ENCODE measurements at places on chromosomes 3 and 15. TPM values are rescaled to one million over a fixed set of nuclear protein-coding genes. Genes with fewer than 3 reads are reported as not detected.

GRCh38 chr3:12477256-12477655 is 7.0 kb upstream of the TSEN2 start:
- no peak for DNase-seq

The SEMA6D gene
- 8.8 TPM for total RNA-seq

- DNase-seq = no peak
Measured at GRCh38 chr3:188239035-188239434, 85.1 kb downstream of the LPP start.

The VIPR1 gene
- 72.7 TPM for total RNA-seq

GRCh38 chr3:41629986-41630385 is 331.9 kb downstream of the ULK4 start:
- DNase-seq = no peak

DNA sequence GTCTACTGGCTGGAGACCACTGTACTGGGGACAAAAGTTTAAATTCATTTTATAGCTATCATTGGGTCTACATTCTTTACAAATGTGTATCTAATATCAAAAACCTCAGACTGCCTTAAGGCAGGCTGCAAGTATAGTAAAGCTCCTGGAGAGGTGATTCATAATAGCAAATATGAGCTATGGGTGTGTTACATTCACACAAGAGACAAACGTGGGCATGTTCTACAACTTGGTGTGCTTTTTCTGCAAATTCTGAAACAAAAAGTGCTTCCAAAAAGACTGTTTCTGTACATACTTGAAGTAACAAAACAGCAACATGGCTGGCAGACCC is 1101.4 kb downstream of the ROBO1 start:
- DNase-seq = no peak

DNA sequence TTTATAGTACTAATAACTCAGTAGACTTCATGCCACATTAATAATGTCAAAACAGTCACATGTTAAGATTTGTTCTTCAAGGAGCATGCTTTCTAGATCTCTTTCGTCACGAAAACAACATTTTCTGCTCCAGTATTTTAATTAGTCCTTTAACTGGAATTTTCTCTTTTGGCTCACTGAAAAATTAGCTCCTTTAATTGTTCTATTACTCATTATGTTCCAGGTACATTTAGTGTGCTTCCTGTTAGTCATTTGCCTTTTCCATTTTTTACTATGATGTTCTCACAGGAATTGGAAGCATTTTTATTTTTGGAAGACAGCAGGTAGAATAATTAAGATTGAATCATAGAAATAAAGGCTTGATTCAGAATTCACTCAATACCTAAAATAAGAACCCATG is 111.2 kb downstream of the SLC9A9 start:
- DNase-seq = no peak

GRCh38 chr3:141055536-141056445 is 4.6 kb downstream of the SPSB4 start:
- peak; percentile 37 for DNase-seq

The NME9 gene
- 0.49 TPM for total RNA-seq

GRCh38 chr15:60096157-60096556 is 92.0 kb downstream of the FOXB1 start:
- DNase-seq = no peak

DNA sequence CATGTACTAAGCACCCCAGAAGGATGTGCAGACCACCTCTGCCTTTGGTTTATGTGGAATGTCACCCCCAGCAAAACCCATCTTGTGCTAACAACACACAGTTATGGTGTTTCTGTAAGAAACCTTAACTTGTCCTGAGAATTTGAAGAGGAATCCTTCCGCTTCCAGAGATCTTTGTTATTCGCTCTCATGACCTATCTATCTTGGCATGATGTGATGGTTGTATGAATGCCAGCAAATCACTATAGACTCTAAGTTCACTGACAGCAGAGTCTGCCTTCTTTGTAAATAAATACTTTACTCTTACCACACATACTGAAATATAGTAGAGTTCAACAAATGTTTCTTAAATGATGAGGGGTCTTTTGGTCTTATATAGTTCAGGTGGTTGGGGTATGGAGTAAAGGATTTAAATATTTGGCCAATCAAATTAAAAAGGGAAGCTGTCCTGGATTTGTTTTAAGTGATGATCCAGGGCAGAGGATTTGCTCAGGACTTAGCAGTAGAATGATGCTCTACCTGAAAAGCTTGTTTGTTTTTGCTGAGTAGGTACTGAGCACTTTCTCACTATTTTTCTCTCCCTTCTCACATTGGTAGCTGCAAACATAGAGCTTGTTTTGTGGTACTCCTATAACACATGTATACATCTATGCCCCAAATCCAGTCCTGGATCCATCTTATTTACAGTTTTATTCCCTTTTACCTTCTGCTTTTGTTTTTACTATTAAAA is 27.9 kb upstream of the RTP1 start:
- DNase-seq = no peak

GRCh38 chr3:167167491-167167890 is 212.6 kb downstream of the ZBBX start:
- DNase-seq = no peak

DNA sequence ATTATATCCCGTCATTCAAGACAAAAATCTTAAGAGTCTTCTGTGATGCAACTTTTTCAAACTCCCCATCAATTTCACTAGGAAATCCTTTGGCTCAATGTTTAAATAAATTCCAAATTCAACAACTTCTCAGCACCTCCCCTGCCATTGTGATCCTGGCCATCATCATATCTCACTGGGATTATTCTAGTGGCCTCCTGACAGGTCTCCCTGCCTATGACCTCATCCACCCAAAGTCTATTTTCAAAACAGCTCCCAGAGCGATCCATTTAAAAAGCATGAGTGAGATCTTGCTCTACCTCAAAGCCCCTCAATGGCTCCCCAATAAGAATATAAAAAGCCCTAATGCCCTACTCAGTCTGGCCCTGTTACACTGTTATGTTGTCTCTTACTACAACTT is 293.2 kb downstream of the FOXP1 start:
- no peak for DNase-seq

DNA sequence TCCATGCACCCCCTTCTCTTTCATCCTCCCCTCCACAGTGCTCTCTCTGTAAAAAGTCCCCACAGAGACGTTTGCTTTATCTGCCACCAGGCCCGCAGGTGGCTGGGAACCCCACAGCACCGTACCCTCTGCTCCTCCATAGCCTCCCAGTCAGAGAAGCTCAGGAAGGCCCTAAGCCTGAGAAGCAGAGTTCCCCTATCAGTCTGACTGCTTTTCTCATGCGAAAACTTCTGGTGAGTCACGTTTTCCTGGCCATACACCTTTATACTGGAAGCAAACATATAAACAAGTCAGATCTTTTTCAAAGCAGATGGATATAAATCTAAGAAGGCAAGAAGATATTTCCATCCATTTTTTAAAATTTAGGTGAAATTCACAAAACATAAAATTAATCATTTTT is 51.5 kb upstream of the MEF2A start:
- no peak for DNase-seq

The FETUB gene
- total RNA-seq = not detected

DNA sequence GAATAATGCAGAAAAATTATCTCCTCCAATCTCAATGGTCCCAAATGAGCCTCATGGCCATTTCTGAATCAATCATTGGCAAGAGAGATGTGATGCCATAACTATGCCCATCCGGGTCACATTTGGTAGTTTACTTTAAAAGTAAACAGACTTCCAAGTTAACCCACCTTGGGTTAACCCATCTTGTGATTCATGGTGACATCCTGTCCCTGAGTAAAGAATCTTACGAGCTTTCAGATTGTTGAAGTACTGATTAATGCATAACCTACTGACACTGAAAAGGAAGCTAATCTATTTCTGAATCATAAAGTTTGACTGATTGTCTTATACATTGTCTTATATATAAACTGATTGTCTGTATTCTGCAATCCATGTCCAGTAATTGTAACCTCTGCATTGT is 467.2 kb upstream of the AGTR1 start:
- no peak for DNase-seq

GRCh38 chr3:169699536-169700050 is 36.1 kb upstream of the MECOM start:
- peak; percentile 90 for DNase-seq

The SH2D7 gene
- total RNA-seq = not detected

GRCh38 chr15:41501931-41502794 is 8.5 kb downstream of the ITPKA start:
- no peak for DNase-seq

DNA sequence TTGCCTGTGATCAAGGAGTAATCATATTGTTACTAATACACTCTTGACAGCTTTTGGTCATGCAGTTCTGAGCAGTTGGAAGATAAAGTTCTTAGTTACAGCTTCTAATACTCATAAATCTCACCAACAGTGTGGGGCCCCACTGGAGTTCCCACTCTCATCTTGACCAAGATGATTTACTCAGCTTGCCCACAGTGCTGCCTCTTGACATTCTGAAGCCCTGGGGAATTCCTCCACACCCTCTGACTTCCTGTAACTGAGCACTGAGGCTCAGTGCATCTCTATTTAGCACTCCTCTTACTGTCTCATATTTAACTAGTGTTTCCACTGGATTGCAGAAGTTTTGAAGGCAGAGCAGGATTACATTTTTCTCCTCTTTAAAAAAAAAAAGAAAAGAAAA is 1.9 kb upstream of the ARL6IP5 start:
- DNase-seq = no peak

The FANCD2OS gene
- not detected for total RNA-seq

The TMEM41A gene
- 31.9 TPM for total RNA-seq

GRCh38 chr15:74964794-74965193 is 8.2 kb upstream of the RPP25 start:
- no peak for DNase-seq

GRCh38 chr3:193710286-193711165 is 117.5 kb downstream of the OPA1 start:
- DNase-seq = no peak

- DNase-seq = no peak
Measured at GRCh38 chr3:52801839-52802238, 7.2 kb downstream of the ITIH3 start.

DNA sequence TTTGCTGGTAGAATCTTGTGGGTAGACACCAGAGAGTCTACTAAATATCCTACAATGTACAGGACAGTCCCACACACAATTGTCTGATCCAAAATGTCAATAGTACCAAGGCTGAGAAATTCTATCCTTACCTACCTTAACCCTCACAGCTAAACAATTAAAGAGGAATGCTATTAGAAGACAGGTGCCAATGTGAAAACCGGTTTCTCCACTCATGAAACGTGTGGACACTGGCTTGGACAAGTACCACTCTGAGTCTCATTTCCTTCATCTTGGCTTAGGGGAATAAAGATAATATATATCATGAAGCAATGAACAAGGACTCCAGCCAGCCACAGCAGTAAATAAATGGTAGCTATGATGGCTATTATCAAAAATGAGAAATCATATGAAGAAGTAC is 90.2 kb downstream of the RFTN1 start:
- no peak for DNase-seq

DNA sequence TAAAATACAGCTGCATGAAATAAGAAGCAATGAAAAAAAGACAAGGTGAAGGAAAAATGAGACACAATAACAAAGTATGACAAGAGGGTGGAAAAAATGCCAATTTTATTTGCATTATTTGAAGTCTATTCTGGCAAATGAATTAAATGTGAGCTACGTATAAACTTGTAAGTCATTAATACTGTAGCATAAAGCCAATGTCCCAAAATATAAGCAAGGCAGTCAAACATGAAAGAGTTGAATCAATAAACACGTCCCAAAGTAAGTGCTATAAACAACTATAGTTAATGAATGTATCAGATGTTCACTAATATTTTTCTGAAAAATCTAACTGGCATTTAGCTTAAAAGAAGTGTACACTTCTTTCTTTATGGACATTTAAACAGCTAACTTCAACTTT is 481.9 kb downstream of the ROBO1 start:
- no peak for DNase-seq

GRCh38 chr3:39415983-39416382 is 9.5 kb downstream of the RPSA start:
- no peak for DNase-seq

The AMT gene
- total RNA-seq = 29.1 TPM

DNA sequence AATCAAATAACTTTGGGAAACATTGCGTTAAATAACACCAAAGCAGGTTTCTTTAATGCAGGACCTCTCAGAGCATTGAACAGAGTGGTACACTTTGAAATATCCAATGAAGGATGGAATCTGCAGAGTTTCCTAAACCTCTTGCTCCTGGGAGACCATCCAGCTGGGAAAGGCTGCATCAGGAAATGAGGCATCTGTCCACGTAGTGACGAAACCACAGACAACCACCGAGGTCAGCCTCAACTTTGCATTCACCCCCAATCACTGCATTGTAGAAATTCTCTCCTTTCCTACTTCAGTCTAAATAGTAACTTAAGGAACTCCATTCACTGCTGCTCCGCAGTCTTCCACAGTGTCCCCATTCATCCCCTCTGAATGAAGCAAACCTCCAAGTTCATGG is 41.5 kb upstream of the CDV3 start:
- DNase-seq = no peak

DNA sequence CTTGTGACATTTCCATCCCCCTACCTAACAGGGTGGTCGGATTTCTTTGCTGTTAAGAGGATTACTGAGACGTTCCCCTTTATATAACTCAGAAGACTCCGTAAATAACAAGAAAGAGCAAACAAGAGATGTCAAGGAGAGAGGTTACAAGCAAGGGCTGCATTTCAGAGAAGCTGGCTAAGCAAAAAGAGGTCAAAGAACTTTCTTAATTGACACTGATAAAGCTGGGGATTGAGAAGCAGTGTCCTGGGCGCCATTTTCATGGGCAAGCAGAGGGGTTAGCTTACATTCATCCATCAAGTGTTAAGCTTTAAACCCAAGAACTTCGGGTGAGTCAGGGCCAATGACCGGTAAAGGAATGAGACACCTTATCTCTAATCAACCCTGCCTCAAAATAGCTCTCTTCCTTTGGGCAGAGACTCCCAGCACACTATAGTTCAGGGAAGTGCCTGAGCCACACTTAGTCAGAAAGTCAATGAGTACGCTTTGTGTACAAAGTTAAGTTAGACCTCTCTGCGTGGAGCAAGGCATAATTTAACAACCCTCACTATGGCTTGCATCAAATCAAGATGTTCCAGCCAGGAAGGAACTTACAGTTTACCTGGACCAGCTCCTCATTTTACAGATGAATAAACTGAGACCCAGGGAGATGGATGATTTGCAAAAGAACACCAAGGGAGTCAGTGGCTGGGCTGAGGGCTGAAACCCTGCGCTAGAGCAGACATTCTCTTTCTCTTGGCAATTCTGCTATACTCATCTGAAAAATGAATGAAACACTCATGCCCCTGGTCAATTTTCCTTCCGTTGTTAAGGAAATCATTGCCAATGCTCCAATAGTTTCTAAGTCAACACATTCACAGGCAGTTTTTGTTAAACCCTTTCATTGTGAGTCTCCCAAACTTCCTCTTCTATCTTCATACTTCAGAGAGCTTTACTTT is 44.6 kb downstream of the CCNL1 start:
- DNase-seq = no peak

The MCCC1 gene
- 102 TPM for total RNA-seq

- no peak for DNase-seq
Measured at GRCh38 chr3:137105277-137105977, 147.6 kb downstream of the IL20RB start.

The CCR8 gene
- not detected for total RNA-seq

The GUCA1C gene
- total RNA-seq = not detected

The FSTL1 gene
- total RNA-seq = 379 TPM

The MYL3 gene
- total RNA-seq = 4.6 TPM

Measured in ureter (tissue), 1 donor.